ENCODE measurements at places on chromosomes 6 and 20.

DNA sequence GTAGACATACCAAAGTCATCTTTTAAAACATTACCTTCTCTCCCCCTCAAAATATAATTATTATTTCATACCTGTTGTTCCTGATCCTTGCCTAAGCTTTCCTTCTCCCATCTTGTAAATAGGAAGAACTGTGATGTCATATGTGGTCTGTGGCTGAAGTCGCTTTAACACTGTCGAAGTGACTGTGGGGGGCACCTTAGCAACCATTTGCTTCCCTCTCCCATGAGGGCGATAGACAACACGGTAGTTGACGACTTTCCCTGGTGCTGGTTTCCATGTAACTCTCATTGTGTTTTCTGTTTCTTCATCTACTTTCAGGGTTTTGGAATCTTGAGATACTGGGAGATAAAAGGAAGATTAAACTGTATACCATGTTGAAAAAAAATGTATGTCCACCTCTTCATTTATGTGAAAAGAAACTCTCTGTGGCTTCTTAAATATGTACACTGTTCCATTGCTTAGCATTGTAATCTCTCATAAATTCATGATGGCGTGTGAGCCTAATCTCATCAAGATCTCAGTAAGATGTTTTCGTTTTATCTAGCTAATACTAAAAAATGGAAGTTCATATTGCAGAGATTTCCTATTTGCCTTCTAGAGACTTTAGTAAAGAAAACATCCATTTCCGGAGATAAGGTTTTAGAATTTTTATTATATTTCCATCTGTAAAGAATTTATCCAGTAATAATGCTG, 49.5 kb downstream of the COL12A1 start:
- DNase-seq = no peak

- no peak for DNase-seq
Observed at GRCh38 chr6:122790423-122791309, 1.6 kb downstream of the SMPDL3A start.

DNA sequence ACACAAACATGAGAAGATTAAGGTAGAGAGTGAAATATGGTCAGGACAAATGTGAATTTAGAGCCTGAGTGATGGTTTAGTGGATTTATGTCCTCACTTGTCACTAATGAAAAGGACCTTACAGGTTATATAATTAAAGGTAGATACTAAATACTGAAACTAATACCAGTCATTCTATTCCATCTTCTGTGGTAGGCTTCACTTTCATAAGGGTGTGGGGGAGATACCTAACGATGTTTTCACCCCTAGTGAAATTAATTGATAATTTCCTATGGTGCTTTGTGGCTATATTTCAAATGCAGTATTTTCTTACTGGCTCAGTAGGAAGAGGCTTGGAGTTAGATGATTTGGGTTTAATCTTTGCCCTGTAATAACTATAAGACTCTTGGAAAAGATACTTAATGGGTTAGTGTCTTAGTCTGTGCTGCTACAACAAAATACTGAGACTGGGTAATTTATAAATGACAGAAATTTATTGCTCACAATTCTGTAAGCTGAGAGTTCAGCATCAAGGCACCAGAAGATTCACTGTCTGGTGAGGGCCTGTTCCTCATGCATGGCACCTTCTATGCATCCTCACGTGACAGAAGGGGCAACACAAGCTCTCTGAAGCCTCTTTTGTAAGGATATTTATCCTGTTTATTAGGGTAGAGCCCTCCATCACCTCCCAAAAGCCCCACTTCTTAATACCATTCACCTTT, 21.3 kb downstream of the RNF217 start:
- no peak for DNase-seq

GRCh38 chr6:73234733-73235132, 9.4 kb upstream of the KHDC1L start:
- DNase-seq = no peak

DNA sequence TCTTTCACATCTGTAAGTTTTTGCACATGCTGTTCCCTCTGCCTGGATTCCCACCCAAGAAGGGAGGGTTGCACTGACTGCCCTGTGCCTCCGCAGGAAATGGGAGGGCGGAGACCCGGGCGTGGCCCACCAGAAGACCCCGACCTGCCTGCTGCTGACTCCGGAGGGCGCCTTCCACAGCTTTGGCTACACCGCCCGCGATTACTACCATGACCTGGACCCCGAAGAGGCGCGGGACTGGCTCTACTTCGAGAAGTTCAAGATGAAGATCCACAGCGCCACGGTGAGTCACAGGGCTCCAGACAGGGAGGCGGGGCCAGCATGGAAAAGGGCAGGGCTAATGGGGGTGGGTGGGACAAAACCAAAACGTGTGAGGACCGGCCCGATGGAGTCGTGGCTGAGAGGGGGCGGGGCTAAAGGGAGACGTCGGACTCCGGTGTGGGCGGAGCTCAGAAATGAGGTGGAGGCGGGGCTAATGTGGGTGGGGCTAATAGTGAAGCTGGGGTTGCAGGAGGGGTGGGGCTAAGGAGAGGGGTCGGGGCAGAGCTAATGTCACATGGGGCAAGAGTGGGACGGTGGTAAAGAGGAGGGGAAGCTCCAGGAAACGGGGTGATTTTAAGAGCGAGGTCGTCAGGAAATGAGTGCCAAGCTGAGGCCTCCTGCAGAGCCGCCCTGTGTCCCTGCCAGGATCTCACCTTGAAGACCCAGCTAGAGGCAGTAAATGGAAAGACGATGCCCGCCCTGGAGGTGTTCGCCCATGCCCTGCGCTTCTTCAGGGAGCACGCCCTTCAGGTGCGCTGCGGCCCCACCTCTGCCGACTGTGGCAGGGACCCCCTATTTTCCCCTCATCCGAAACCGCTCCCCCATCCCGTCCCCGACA, 12.6 kb downstream of the HSPA12B start:
- peak; percentile 78 for DNase-seq

DNA sequence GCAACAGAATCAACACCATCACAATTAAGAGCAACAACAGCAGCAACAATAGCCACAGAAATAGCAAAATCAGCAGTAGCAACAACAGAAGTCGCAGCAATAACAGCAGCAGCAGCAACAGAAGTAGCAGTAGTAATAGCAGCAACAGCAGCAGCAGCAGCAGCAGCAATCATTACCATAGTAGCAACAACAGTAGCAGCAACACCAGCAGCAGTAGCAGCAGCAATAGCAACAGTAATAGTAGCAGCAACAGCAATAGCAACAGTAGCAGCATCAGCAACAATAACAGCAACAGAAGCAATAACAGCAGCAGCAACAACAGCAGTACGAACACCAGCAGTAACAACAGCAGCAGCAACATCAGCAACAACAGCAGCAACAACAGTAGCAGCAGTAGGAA, 39.8 kb downstream of the SLC22A2 start:
- no peak for DNase-seq

DNA sequence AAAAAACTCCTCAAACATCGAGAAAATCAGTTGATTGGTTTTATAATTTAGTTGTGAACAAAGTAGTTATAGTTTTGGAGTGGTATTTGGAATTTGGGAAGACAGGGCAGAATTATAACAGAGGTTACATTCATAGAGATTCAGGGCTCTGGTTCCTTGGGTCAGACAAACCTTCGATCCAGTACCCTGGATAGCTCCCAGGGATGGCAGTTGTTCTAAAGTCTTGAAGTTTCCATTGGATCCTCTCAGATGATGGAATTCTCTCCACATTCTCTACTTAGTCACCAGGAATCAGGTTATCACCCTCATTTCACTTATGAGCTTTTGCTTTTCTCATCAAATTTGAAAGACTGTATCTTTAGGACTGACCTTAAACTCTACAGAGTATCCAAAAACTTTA, 285.1 kb downstream of the CENPW start:
- no peak for DNase-seq

GRCh38 chr6:26436018-26436417, 4.3 kb upstream of the BTN3A3 start:
- DNase-seq = no peak

DNA sequence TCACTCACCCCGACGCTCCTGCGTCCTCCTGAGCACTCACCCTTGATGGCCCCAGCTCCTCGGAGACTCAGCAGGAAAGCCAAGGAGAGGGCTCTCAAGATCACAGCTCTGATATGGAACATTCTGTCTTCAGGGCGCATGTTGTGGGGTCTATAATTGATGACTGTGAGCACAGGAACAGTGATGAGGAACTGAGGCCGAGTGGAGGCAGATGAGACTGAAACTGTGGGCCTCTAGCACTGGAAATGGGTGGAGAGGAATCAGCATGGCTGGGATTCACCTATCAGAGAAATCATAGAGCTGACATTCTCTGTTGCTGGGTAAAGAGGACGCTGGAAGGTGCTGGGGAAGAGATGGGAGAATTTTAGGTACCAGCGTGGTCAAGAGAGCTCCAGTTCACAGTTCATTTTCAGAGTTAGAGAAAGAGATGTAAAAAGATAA, at the start of gene HLA-DPA1:
TSS of gene HLA-DPA1 (minus strand) at position 219 of the 441 bp plus-strand sequence.
- DNase-seq = no peak

DNA sequence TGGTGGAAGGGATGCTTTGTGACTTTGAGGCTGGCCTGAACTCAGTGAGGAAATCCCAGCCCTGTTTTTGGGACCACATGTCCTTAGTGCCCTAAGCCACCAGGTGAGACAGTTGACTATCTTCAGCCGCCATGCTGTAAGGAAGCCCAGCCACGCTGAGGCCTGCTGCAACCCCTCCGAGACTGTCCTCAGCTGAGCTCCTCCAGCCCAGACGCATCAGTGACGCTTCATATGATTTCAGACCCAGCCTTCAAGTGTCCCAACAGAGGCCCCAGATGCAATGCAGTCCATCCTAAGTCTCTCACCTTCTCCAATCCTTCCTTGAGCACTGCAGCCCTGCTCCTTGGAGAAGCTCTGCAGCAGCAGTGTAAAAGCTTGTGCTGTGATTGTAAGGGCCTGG, 76.2 kb downstream of the NINL start:
- no peak for DNase-seq

GRCh38 chr20:59026904-59027740, 5.0 kb downstream of the ATP5F1E start:
- DNase-seq = no peak

GRCh38 chr6:135823851-135824250, 27.6 kb upstream of the PDE7B start:
- no peak for DNase-seq

- DNase-seq = peak; percentile 71
Observed at GRCh38 chr6:166488076-166488685, 98.3 kb downstream of the RAMACL start.

DNA sequence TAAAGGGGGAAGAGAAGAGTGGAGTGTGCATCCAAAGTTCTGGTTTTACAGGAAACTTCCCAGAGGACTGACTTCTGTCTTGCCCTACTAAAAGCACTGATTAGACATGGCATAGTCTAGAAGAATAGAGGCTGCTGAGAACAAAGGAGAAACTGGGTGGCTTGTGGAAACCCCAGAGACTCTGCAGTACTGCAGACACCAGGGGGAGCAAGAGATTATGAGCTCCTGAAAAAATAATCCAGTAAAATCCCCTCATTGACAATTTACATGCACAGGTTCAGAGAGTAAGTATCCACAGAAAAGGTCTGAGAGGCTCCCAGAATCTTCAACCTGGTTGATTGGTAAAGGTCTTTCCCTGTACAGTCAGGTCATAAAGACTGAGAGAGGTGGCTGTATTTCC, 48.7 kb upstream of the CLVS2 start:
- no peak for DNase-seq

- no peak for DNase-seq
Observed at GRCh38 chr6:70651326-70651905, 16.3 kb upstream of the SMAP1 start.

DNA sequence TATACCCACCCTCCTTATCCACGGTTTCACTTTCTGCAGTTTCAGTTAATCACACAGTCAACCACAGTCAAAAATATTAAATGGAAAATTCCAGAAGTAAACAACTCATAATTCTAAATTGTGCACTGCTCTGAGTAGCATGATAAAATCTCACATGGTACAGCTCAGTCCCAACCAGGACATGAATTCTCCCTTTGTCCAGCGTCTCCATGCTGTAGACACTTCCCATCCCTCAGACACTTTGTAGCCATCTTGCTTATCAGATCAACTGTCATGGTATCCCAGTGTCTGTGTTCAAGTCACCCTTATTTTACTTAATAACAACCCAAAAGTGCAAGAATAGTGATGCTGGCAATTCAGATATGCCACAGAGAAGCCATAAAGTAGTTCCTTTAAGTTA, 94.7 kb downstream of the PDE10A start:
- DNase-seq = no peak

DNA sequence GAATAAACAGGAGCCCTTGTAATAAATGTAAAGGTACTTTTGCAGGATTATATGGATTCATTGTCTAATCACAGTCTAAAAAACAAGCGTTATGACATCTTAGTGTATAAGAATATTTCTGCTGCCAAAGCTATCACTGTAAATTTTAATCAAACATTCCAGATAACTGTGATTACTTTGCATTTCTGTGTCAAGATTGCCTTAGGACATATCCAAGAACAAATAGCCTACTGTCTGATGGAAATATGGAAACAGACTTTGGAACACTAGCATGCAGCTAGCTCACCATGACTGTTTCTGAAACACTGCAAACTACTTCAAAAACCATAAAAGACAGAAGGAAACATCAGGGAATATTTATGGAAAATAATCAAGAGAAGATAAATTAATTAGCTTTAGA, 248.7 kb upstream of the ASCC3 start:
- no peak for DNase-seq

DNA sequence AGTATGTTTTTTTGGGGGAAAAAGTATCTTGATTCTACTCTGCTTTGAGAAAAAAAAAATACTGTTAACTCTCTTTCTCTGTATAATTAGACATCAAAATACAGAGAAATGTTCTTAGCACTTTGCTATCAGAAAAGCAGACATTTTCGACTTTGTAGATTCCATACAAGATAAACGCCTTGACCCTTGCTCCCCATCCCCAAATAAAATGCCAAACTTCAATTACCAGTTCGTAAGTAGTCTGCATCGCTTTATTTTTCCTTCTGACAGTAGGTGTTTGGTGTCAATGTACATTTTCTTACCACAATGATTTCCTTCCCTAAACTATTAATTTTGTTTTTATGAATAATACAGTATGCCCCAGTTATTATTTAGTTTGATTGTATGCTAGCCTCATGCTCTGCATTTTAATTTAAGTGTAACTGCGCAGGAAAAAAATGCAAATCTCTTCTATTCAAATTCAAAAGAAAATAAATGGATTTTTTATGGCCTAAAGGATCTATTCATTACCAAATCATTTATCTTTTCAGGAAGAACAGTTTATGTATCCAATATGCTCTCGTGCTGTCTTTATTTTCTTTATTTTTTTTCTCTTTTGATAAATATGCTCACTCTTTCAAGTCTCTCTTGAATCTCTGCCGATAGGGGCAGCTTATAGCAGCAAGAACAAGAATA, 84.8 kb upstream of the ZNF217 start:
- DNase-seq = no peak

GRCh38 chr6:18501663-18502013, 114.5 kb downstream of the RNF144B start:
- DNase-seq = peak; percentile 61

- no peak for DNase-seq
Observed at GRCh38 chr6:140782941-140783340, 1349.8 kb upstream of the GJE1 start.

DNA sequence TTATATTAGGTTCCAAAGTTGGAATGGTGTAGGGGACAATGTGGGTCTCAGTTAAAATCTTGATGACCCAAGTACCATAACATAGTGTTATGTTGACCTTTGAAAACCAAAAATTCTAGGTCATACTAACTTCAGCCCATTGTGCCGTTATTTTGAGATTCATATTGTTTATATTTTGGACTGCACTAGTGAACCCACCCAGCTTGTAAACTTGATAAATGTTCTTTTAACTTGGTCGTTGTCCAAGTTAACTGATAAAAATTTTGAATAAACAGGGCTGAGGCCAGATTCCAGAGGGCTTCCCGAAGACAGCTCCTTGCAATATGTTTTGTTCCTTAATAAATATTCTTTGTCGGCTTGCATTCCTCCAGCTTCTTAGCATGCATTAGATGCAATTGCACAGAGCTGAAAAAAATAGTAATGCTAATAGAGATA, 90.3 kb downstream of the BCAS1 start:
- no peak for DNase-seq
